ENCODE measurements at places on chromosomes 4 and X.

- no peak for DNase-seq
These were observed 30.3 kb upstream of the BRS3 start for GRCh38 chrX:136457303-136457917.

GRCh38 chrX:826448-826847 lies 195.9 kb downstream of the SHOX start:
- no peak for DNase-seq

- DNase-seq = peak; percentile 89
These were observed 539.6 kb upstream of the DIPK2B start for GRCh38 chrX:45740291-45740690.

GRCh38 chr4:28001698-28002097 lies 1141.1 kb downstream of the STIM2 start:
- DNase-seq = no peak

DNA sequence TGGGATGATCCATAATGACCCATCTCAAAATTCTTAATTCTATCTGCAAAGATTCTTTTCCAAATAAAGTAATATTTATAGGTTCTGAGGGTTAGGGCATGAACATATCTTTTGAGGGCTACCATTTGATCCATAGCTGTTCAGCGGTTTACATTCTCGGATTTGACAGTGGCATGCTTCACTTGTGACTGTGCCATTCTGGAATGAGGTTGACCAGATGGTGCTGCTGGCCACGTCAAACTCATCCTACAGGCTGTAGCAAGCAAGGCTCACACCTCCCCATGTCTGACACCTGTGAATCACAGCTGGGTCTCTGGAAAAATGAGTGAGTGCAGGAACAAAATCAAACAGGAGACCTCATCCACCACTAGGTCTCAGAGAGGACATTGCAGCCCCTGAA lies 280.5 kb downstream of the DHRSX start:
- DNase-seq = no peak

GRCh38 chrX:17632942-17633341 lies 104.4 kb upstream of the SCML1 start:
- peak; percentile 56 for DNase-seq

- DNase-seq = no peak
These were observed 75.1 kb upstream of the SLC7A11 start for GRCh38 chr4:138317175-138317748.
